ENCODE measurements at places on chromosomes 2 and 18. TPM values are rescaled to one million over a fixed set of nuclear protein-coding genes. Genes with fewer than 3 reads are reported as not detected.

Gene NAT8
- not detected for total RNA-seq

Gene SLC40A1
- total RNA-seq = 18.2 TPM

Gene ANKRD30B
- not detected for total RNA-seq

Gene LONRF2
- total RNA-seq = not detected

Gene LOXHD1
- 0.08 TPM for total RNA-seq

Gene SULT1C4
- total RNA-seq = not detected

Gene FAM117B
- total RNA-seq = 57.2 TPM

Gene CAPN14
- 0.65 TPM for total RNA-seq

Gene ITPRIPL1
- 1.4 TPM for total RNA-seq

Gene C2orf80
- not detected for total RNA-seq

GRCh38 chr2:95315801-95316411 lies 18.8 kb downstream of the KCNIP3 start:
- no peaks in the 10 kb centered on the region for H3K4me1 ChIP-seq
- H3K27ac ChIP-seq = no peak overlapping the region
- no peaks in the 10 kb centered on the region for H3K36me3 ChIP-seq

DNA sequence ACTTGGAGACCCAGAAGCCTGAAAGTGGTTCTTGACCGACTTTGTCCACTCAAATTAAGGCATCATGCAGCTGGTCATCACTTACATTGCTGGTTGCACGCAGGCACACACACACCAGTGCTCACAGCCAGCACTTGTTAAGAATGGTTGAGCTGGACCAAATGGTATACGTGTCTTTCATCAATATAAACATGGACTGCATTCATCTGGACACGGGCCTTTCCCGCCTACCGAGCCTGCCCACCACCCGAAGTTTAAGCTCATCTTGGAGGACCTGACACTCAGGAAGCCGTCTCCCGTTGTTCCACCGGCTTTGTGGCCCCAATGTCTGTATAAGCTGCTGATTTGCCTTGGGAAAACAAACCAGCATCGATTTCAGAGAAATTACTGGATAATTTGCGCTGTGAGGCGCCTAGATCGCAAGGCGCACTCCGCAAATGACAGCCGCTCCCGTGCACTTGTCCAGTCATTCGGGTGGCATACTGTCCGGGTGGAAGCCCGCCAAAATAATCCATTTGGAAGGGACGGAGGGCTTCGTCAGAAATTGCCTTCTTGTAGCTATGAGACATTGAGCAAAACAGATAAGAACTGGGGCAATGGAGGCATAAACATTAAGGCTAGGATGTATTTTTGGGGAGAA lies 40.1 kb upstream of the AKAIN1 start:
- peaks cover 25% of the 10 kb centered on the region for H3K36me3 ChIP-seq
- H3K27ac ChIP-seq = peak overlapping the region; percentile 99
- H3K4me1 ChIP-seq = peaks cover 45% of the 10 kb centered on the region
- H3K27me3 ChIP-seq = no peaks in the 10 kb centered on the region

- H3K27ac ChIP-seq = peak overlapping the region; percentile 97
- no peak for DNase-seq
- no peak overlapping the region for H3K4me3 ChIP-seq
- H3K36me3 ChIP-seq = no peaks in the 10 kb centered on the region
- H3K27me3 ChIP-seq = no peaks in the 10 kb centered on the region
These were observed 162.1 kb downstream of the LDLRAD4 start for GRCh38 chr18:13380691-13381070.

GRCh38 chr2:105299290-105299689 lies 30.2 kb downstream of the TGFBRAP1 start:
- DNase-seq = no peak
- no peak overlapping the region for H3K4me3 ChIP-seq
- H3K4me1 ChIP-seq = peaks cover 16% of the 10 kb centered on the region
- H3K27me3 ChIP-seq = no peaks in the 10 kb centered on the region
- peak overlapping the region; percentile 10 for H3K27ac ChIP-seq

- peaks cover 62% of the 10 kb centered on the region for H3K36me3 ChIP-seq
- DNase-seq = no peak
- no peaks in the 10 kb centered on the region for H3K27me3 ChIP-seq
- peaks cover 5% of the 10 kb centered on the region for H3K4me1 ChIP-seq
- H3K4me3 ChIP-seq = no peak overlapping the region
- no peak overlapping the region for H3K27ac ChIP-seq
These were observed 13.9 kb downstream of the PSMD14 start for GRCh38 chr2:161321944-161322648.

GRCh38 chr2:173448938-173449471 lies 94.3 kb downstream of the CDCA7 start:
- H3K4me3 ChIP-seq = peak overlapping the region; percentile 75
- H3K4me1 ChIP-seq = peaks cover 17% of the 10 kb centered on the region
- peak; percentile 40 for DNase-seq
- no peaks in the 10 kb centered on the region for H3K36me3 ChIP-seq
- H3K27ac ChIP-seq = no peak overlapping the region
- no peaks in the 10 kb centered on the region for H3K27me3 ChIP-seq

DNA sequence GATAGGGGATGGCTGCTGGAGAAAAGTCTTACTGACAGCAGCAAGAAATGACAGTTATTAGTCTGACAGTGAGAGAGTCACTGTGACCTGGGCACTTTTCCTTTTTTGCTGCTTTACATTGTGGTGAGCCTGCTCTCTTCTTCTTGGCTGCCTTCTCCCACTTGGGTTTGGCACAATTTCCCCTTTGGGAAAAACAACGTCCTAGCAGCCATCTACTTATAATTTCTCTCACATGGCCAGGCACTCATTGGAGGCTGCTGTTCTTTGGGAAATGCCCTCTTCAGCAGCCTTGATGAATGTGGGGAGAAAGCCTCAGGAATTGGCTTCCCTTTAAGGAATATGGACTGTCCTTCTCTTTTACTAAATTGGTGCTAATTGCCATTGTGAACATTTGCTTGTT lies 60.4 kb upstream of the SLC1A4 start:
- DNase-seq = no peak
- H3K27me3 ChIP-seq = peaks cover 12% of the 10 kb centered on the region
- peaks cover 17% of the 10 kb centered on the region for H3K36me3 ChIP-seq
- H3K27ac ChIP-seq = no peak overlapping the region
- H3K4me1 ChIP-seq = no peaks in the 10 kb centered on the region
- H3K4me3 ChIP-seq = no peak overlapping the region

GRCh38 chr2:182634386-182634785 lies 81.7 kb upstream of the DNAJC10 start:
- no peak for DNase-seq
- H3K27me3 ChIP-seq = peaks cover 14% of the 10 kb centered on the region
- H3K4me1 ChIP-seq = no peaks in the 10 kb centered on the region
- no peaks in the 10 kb centered on the region for H3K36me3 ChIP-seq

GRCh38 chr2:111117598-111118480 lies 2.9 kb upstream of the BCL2L11 start:
- no peaks in the 10 kb centered on the region for H3K36me3 ChIP-seq
- DNase-seq = peak; percentile 8
- peak overlapping the region; percentile 92 for H3K4me3 ChIP-seq
- H3K4me1 ChIP-seq = peaks cover 50% of the 10 kb centered on the region
- H3K27me3 ChIP-seq = peaks cover 32% of the 10 kb centered on the region

- H3K36me3 ChIP-seq = no peaks in the 10 kb centered on the region
- H3K27ac ChIP-seq = no peak overlapping the region
- DNase-seq = no peak
These were observed 81.1 kb downstream of the TMEM17 start for GRCh38 chr2:62424899-62425298.

GRCh38 chr2:153935511-153935910 lies 63.8 kb downstream of the GALNT13 start:
- H3K4me1 ChIP-seq = no peaks in the 10 kb centered on the region
- DNase-seq = no peak
- no peak overlapping the region for H3K4me3 ChIP-seq
- no peaks in the 10 kb centered on the region for H3K27me3 ChIP-seq
- no peak overlapping the region for H3K27ac ChIP-seq

GRCh38 chr18:2797951-2798350 lies 48.9 kb upstream of the EMILIN2 start:
- no peak for DNase-seq
- no peak overlapping the region for H3K27ac ChIP-seq
- peaks cover 83% of the 10 kb centered on the region for H3K36me3 ChIP-seq
- no peak overlapping the region for H3K4me3 ChIP-seq
- no peaks in the 10 kb centered on the region for H3K27me3 ChIP-seq
- H3K4me1 ChIP-seq = no peaks in the 10 kb centered on the region

DNA sequence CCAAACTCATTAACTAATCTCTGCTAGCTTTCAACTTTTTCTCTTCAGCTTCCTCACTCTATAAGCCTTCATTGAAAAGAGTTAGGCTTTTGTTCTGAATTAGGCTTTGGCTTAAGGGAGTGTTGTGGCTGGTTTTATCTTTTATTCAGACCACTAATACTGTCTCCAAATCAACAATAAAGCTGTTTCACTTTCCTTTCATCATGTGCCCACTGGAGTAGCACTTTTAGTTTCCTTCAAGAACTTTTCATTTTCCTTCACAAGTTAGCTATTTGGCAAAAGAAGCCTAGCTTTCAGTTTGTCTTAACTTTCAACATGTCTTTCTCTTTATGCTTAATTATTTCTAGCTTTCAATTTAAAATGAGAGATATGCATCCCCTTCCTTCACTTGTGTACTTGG lies 271.7 kb upstream of the FSIP2 start:
- no peak overlapping the region for H3K27ac ChIP-seq
- H3K36me3 ChIP-seq = no peaks in the 10 kb centered on the region
- no peaks in the 10 kb centered on the region for H3K27me3 ChIP-seq
- no peak for DNase-seq

- no peaks in the 10 kb centered on the region for H3K27me3 ChIP-seq
- H3K4me3 ChIP-seq = no peak overlapping the region
- no peaks in the 10 kb centered on the region for H3K4me1 ChIP-seq
- DNase-seq = no peak
These were observed 12.8 kb downstream of the PXDN start for GRCh38 chr2:1731447-1731962.

Measured in naive thymus-derived CD8-positive, alpha-beta T cell (primary cell).